ENCODE measurements at places on chromosomes 3 and 15.

GRCh38 chr3:56087451-56088053, 380.7 kb downstream of the ERC2 start:
- no peak for DNase-seq

DNA sequence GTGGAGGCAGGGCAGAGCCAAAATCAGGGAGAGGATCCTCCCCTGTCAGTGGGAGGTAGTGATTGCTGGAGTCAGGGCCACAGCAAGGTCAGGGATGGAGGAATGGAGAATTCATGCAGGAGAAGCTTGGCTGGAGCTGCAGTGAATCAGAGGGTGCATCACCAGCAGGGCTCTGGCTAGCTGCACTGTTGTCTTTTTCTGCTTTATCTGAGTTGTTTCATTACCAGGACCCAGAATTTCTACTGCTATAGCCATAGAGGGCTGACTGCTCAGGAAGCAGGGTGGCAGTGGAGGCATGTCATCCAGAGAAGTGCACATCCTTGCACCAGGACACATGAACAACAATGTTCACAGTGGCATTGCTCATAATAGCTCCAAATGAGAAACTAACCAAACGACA, 113.5 kb upstream of the GALNT15 start:
- DNase-seq = no peak

- no peak for DNase-seq
Observed at GRCh38 chr15:26084771-26085170, 221.6 kb upstream of the ATP10A start.

DNA sequence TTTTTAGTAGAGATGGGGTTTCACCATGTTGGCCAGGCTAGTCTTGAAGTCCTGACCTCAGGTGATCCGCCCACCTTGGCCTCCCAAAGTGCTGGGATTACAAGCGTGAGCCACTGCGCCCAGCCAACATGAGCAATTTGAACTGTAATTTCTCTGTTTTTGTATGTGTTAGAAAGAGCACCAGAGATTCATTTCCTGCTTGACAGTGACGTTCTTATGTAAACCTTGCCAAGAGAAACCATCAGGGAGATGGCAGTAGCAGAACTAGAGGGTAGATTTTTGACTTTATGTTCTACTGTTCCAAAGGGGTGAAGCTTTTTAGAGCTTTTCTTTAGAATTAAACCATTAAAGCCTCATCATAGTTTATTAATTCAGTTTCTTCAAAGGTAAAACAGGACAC, 148.1 kb upstream of the UMPS start:
- DNase-seq = no peak

Measured in kidney capillary endothelial cell (primary cell).